ENCODE measurements at places on chromosomes 1 and 21.
A peak's percentile ranks its signal among the peaks of the same experiment; 100 is the strongest.

DNA sequence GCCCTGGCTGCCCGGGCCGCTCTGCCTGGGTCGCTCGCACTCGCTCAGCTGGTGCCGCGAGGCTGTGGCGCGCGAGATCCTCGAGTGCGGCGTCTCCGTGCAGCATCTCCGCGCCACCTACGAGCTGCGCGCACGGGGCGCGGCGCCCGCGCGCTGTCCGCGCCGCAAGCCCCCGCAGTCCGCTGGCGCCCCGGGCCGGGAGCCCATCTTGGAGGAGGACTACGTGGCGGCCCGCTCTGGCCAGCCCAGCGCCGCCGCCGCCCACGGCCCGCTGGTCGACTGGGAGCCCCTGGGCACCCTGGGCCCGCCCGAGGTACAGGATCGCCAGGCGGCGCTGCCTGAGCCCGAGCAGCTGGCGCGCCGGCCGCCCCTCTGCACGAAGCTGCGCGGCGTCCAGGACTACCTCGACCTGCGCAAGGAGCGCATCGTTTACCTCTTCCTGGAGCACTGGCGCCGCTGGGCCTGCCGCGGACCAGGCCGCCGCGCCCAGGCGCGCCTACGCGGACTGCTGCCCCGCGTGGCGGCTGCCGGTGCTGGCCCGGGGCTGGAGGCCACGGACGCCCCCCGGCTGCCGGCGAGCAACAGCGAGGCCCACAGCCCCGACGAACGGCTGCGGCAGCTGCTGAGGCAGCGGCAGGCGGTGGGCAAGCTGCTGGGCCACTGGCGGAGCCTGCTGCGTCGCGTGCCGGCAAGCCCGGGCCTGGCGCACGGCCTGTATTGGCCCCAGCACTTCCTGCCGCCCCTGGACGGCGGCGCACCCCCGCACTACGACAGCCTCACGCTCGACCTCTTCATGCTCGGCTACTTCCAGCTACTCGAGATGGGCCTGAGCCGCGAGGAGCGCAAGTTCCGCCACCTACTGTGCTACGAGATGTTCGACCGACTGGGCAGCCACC lies 10.9 kb downstream of the TNFRSF25 start:
- DNase-seq, result no peak

DNA sequence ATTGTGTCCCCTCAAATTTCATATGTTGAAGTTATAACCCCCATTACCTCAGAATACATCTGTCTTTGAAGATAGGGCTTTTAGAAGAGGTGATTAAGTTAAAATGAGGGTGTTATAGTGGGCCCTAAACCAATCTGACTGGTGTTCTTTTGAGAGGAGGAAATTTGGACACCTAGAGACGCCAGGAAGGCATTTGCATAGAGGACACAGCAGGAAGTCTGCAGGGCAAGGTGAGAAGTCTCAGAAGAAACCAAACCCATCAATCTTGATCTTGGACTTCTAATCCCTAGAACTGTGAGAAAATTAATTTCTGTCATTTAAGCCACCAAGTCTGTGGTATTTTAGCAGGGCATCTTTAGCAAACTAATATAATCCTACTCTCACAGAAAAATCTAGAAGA lies 13.0 kb downstream of the GOLPH3L start:
- DNase-seq, result no peak

DNA sequence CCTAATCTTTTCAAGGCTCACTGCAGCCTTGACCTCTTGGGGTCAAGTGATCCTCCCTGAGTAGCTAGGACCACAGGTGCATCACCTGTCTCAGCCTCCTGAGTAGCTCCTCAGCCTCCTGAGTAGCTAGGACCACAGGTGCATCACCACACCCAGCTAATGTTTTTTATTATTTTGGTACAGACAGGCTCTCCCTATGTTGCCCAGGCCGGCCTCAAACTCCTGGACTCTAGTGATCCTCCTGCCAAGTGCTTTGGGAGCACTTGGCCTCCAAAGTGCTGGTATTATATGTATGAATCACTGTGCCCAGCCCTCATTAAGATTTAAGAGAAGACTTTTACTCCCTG lies 58.5 kb upstream of the S1PR1 start:
- no peak for DNase-seq

DNA sequence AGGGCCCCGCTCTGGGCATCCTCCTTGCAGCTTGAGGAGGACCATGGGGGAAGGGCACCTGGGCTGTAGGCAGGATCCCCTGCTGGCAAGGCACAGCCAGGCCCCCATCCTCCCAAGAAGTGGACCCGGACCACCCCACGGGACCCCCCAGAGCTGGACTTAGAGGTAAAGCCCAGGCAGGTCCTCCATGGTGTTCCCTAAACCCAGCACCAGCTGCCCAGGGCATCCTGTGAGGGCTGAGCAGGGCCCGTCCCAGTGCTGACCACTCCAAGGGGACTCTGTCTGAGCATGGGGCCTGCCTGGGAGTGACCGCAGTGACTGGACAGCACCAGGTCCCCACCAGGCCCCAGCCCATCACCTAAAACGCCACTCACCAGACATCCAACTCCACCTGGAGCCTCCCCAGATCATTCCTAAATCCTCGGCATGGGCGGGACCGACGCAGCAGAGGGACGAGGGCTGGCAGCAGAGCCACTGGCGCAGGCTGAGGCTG lies 21.3 kb downstream of the COL6A2 start:
- DNase-seq, result no peak

GRCh38 chr1:166876540-166876838 lies 425 bp upstream of the TADA1 start:
- no peak for DNase-seq

GRCh38 chr1:166350490-166350889 lies 183.7 kb upstream of the FAM78B start:
- DNase-seq, result no peak

- no peak for DNase-seq
These were observed 59.2 kb upstream of the SPAG17 start for GRCh38 chr1:118244194-118244593.

DNA sequence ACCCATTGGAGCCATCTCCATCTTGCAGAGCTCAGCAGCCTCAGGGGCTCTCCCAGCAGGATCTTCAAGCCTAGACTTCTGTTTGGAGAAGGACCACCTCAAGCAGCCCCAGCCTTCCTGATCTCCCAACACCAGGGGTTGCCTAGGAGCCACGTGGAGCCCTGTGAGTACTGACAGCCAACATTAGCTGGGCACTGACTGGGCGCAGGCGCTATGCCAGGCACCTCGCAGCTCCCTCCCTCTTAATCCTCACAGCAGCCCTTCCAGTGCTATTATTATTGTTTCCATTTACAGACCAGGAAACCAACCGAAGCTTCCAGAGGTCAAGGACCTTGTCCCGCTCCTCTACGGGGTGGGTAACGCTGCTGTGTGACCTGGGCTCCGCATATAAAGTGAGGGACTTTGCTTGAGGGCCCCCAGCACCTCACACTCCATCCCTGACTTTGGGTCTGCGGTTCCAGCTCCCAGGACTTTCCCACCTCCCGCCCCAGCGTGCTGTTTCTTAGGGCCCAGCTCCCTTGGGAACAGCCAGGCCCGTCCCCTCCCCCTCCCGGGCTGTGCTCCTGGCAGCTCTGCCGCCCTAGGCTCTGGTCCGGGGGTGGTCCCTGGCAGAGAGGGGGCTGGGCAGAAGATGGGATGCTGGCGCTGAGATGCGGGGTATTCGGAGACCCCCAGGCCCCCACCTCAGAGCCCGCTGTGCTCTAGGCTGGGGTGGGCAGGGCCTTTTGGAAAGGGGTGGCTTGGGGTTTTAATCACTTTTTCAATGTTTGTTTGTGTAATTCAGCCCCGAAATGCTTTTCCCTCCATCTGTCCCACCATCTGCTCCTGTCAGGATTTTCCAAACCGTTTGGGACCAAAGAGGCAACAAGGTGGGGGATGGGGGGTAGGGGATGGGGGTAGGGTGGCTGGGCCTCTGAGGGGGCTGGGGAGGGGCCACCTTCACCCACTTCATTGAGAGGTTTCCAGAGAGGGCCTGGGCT lies 4.1 kb upstream of the HPCA start:
- no peak for DNase-seq

- DNase-seq, result no peak
These were observed 160.6 kb downstream of the HMCN1 start for GRCh38 chr1:185894791-185895190.

DNA sequence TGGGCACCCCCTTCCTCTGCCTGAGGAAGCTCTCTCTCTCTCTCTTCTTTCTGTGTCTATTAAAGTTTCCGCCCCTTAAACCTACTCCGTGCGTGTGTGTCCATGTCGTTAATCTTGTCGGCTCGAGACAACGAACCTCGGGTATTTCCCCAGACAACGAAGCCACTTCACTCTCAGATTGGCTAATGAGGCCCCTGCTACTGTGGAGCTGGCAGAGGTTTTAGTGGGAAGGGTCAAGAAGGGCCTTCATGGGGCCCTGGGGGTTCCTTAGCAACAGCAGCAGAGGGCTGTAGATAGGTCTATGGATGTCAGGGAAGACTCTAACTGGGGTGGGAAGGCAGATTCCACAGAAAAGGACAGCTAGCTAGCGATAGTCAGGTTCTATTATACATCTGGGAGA lies 239.8 kb upstream of the RAB4A start:
- no peak for DNase-seq

GRCh38 chr1:164628772-164629171 lies 69.8 kb downstream of the PBX1 start:
- DNase-seq, result no peak

GRCh38 chr1:228691926-228692325 lies 43.4 kb upstream of the RHOU start:
- DNase-seq, result no peak

DNA sequence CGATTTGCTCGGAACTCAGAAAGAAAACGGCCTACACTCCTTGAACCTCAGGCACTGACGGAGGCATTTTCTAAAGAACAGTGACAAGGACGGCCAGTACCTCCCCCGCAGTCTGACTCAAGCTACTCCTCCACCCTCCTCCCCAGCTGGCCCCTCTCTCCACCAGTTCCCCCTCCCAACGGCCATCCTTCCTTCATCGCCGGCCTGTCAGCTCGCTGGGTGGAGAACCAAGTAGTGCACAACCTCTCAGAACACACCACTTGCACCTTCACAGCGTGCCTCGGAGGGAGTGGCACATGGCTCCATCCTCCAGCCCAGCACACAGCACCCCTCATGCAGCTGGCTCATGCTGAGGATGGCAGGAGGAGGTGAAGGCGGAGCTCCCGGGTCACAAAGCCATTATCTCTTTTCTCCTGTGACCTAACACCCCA lies 58.8 kb downstream of the TOR1AIP2 start:
- no peak for DNase-seq

GRCh38 chr1:40316595-40317393 lies at the start of gene COL9A2:
COL9A2 (minus strand) TSS chr1:40317286; CDS start chr1:40317197, 89 bp downstream.
- peak; percentile 52 for DNase-seq

- no peak for DNase-seq
These were observed 9.9 kb downstream of the AMPD2 start for GRCh38 chr1:109629372-109630030.

DNA sequence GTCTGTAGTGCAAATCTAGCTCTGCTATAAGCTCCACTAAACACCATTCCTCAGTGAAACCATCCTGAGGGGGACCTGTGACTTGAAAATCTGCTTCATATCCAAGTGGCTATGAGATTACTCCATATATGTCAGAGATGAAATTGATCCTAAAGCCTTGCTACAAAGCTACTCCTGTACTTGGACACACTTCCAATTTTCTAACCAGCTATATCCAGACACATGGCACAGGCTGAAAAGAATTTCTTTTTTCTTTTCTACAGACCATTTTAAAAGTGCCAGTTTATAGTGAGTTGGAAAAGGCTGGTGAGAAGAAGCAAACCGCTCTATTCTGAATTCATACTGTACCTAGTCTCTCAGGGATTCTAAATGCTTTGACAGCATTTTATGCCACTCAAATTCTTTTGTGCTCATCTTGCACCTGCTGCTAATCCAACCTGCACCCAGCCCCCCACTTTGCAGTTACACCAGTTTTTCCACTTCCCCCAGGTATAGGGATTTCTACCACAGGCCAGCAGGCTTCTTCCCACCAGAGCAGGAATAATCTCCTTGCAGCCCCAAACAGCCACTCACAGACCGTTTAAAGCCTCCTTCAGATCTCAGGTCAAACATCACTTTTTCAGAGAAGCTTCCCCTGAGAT lies 112.5 kb downstream of the RERE start:
- DNase-seq, result no peak

DNA sequence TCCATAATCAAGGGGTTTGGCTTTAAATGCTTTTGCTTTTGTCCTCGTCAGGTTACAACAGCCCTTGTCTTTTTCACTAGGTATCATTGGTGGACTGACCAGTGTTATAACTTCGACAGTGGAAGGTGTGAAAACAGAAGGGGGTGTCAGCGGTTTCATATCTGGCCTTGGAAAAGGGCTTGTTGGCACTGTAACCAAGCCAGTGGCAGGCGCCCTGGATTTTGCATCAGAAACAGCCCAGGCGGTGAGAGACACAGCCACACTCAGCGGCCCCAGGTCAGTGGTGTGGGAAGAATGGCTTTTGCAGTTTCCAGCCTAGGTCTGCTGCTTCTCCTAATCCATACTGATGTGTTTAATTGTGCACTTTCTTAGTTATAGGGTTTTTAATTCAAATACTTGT lies 157.9 kb downstream of the DHRS3 start:
- no peak for DNase-seq

DNA sequence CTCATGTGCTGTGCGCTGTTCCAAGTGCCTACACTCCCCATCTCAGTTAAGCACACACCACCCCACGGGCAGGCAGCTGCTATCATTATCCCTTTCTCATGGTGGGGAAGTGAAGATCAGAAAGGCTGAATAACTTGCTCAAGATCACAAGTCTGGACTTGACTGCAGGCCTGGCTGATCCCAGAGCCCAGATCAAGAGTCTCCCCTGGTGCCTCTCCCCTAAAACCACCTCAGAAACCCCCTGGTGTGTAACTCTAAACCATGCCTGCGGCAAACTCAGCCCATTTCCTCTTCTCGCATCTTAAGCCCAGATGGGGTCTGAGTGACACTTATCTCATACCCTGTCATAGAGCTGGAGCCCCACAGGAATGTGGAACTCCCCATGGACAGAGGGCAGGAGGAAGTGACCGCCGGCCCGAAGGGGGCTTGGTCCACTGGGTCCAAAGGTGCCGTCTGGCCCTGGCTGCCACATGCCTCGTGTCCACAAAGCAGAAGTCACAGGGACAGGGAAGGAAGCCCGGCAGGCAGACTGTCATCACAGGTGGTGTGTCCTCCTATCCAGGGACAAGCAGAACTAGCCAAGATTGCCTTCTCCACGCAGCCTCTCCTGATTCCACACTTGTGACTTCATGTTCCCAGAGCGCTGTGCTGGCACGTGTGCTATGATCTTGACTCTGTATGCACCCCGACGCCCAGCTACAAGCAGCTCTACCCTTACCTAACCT lies 92.1 kb downstream of the SYF2 start:
- DNase-seq, result no peak

DNA sequence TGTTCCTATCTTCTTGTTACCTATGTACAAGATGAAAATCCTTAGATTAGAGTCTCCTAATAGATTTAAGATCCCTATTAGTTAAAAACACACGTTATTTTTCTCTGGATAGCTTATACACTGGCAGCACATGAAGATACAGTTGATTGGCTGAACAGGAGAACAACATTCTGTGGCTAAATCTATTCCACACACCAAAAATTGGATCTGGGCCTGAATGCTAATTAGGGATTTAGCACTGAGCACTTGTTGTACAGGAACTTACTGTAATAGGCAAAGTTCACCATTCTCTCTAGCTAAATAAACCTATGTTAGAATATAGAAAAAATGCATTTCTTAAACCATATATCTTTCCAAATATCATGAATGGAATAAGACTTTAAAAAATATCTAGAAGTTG lies 117.1 kb upstream of the PTGFR start:
- DNase-seq, result no peak

Data from activated naive CD4-positive, alpha-beta T cell (primary cell).